ENCODE measurements at places on chromosomes 11 and 22.

DNA sequence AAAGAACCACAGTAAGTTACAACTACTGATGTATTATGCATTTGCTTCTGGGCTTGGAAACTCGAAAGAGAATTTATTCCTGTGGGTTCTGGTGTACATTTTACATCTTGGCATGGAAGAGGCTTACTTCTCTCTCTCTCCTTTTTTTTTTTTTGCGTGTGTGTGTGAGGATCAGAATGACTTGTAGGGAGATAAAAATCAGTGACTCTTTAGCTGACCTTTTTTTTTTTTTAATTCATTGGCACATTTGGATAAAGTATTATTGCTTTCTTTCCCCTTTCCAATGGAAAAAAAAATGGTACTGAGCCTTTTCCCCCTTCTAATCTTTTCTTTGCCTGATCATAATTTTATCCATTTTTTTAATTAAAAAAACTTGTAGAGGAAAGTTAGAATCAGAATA is 43.5 kb downstream of the EXT2 start:
- no peak for DNase-seq

DNA sequence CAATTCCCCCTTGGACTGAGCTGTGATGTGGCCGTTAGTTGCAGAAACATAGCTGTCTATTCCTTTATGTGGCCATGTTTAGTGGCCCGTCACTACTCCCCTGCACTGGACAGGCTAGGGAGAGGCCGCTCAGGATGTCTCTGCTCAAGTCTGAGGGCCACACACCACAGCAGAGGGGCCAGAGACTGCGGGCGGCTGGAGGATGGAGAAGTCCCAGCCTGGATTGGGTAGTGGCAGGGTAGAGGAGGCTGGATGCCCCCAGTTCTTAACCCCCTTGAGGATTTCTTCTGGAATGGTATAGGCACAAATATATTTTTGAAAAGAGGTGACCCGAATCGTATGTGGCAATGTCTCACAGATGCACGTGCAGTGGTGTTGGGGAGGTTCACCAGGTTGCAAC is 116.4 kb upstream of the B3GAT1 start:
- no peak for DNase-seq

GRCh38 chr22:23713696-23714595 is 23.1 kb downstream of the RGL4 start:
- DNase-seq, result no peak

DNA sequence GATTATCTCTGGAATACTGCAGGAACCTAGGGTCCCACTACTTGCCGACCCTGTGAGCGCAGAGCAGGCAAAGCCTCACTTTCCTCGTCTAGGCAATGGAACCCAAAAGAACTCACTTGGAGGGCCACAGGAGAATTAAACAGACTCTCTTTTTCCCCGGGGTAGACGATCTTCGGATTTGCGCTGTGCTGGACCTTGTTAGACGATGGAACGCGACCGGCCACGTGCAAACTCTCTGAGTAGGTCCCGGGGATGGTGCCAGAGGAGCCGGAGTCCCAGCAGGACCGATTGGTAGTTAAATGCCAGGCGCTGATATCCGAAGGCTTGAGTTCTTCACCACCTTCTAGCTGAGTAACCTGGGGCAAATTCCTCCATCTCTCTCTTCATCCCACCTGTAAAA is 1.0 kb upstream of the SLC1A2 start:
- DNase-seq, result no peak

DNA sequence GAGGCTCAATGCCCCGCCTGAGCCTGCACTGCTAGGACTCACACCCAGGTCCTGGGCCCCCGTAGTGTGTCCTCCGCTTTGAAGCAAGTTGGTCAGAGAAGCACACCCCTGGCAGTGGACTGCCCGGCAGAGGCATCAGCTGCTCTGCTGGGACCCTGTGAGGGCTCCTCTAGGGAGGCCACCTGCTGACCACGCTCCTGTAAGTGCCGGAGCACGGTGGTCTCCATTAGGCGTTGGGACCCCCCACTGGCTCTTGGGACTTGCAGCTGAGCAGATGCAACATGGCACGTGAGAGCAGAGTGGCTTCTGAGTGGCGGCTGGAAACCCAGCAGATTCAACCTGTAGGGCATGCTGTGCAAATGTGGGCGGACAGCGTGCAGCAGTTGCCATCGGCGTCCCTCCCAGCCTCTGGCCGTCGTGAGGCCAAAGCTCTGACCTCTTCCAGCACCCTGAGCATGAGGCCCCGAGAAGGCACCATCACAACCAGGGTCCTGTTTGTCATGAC is 16.9 kb downstream of the MRGPRG start:
- no peak for DNase-seq

- no peak for DNase-seq
Measured at GRCh38 chr11:73949912-73950311, 914 bp upstream of the DNAJB13 start.

Measured in stimulated activated CD8-positive, alpha-beta memory T cell treated with anti-CD3 and anti-CD28 coated beads, Interleukin-4, amount 100 ng/mL, for 4 hours (primary cell).